ENCODE measurements at places on chromosomes 2 and 18.

DNA sequence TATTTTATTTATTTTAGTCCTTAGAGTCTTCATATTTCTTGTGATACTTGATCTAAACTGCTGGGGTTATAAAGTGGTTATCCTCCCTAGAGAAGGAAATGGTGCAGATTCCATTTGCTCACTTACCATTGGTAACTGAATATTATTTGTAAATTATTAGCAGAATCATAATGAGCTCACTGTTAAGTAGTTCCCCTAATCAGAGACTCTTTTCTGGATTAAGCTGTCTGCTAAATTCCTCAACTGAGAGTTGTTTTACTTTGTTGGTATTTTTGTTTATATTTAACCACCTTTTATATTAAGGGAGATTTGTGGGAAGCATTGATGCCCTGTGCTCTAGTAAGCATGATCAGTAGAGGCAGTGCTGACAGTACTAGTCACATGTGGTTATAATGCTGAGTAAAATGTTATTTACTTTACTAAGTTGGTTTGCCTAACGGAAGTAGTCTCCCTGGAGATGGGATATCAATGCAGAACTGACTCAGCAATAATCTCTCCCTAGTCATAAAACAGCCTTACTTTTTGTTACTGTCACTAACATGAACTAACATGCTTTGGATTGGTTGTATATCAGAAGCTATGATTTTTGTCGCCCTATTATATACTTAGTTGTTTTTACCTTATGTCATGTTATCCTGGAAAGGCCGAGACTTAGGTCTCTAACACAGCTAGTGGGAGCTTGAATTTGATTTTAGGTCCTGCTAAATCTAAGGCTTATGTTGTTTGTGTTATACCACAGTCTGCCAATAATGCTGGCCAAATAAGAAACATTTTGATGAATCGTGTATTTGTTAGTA, 166.7 kb downstream of the MCFD2 start:
- no peak for DNase-seq

GRCh38 chr2:1713839-1714236, 30.5 kb downstream of the PXDN start:
- DNase-seq, result no peak

- DNase-seq, result no peak
Measured at GRCh38 chr2:47074691-47075090, 80.4 kb downstream of the STPG4 start.

DNA sequence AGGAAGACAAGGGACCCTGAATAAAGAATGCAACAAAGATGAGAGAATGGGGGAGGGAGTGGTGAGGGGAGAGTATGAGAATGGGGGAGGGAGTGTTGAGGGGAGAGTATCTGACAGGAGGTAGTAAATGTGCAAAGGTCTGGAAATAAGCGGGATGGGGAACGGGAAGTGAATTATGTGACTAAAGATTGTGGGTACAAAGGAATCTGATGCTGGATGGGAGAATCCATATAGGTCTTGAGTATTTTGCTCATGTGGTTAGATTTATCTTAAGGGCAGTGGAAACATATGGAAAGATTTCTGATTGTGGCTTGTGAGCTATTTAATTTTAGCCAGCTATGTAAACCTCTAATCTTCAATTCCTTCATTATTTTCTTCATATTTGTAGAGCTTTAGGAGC, 593.4 kb downstream of the DCC start:
- no peak for DNase-seq

GRCh38 chr18:13500227-13500865, 226.0 kb downstream of the FAM210A start:
- DNase-seq, result peak; percentile 86

DNA sequence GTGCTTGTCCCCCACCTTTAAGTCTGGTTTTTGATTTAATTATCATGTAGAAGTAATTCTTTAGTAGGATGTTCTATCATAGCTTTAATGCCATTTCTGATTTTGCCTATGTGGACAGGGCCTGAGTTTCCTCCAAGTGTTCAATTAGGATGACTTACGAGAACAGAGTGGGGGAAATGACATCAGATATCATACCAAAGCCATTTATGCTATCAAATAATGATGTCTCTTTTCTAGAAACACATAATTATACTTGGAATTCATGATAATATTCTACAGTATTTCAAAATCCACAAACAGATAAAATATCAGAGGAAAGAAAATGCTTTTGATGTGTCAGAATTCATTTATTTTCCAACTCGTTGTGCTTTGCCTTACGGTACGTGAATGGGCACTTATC, 165.9 kb upstream of the SPRED2 start:
- DNase-seq, result no peak
